Activated CD4-positive, alpha-beta T cell treated with anti-CD3 and anti-CD28 coated beads for 4 hours (primary cell): ENCODE measurements at places on chromosomes 7 and 10.

DNA sequence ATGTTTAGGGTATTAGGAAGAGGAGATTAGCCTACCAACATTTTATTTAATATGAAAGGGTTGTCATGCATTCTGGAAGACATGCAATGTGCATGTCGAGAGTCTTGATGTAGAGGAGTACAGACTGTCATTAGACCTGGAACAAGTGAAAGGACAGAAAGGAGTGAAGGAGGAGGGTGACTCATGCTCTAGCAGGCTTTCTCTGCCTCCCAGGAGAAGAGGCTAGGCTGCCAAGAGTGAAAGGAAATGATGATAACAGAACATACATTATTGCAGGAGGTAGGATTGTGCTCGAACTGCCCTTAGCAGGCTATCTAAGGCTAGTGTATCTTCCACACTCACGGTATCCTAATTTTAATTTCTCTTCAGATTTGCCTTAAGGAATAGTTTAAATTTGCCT is 228.8 kb downstream of the EXOC4 start:
- no peak for DNase-seq

- no peak for DNase-seq
These were observed 12.0 kb downstream of the JAZF1 start for GRCh38 chr7:28168393-28169158.

DNA sequence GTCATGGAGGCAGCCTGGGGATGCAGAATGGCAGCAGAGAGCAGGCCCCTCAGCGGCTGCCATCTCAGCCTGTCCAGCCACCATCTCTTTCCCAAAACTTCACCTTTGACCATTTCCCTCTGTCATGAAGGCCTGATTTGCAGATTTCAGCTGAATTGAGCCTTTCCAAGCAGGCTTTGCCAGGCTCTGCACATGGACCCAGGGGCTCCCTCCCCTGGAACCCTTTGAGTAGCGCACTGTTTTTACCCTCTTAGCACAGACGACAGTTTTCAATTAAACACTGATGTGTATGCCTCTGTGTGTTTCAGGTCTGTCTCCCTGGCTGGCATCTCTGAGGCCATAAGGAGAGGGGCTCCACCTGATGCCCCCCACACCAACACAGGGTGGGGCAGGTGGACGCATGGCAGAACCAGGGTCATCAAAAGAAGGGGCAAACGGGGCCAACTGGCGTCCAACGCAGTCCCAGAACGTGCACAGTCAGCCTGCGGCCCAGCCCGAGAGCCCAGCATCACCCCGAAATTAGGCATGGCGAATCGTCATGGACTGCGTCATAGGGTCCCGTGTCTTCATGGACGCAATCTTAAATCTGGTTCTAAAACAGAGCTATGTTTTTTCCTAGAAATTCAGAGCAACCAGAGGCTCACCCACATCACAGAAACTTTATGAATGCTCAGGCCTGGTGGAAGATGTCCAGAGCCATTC is 185.0 kb upstream of the TCERG1L start:
- no peak for DNase-seq

- no peak for DNase-seq
These were observed 80.4 kb downstream of the ADK start for GRCh38 chr10:74231375-74231774.

DNA sequence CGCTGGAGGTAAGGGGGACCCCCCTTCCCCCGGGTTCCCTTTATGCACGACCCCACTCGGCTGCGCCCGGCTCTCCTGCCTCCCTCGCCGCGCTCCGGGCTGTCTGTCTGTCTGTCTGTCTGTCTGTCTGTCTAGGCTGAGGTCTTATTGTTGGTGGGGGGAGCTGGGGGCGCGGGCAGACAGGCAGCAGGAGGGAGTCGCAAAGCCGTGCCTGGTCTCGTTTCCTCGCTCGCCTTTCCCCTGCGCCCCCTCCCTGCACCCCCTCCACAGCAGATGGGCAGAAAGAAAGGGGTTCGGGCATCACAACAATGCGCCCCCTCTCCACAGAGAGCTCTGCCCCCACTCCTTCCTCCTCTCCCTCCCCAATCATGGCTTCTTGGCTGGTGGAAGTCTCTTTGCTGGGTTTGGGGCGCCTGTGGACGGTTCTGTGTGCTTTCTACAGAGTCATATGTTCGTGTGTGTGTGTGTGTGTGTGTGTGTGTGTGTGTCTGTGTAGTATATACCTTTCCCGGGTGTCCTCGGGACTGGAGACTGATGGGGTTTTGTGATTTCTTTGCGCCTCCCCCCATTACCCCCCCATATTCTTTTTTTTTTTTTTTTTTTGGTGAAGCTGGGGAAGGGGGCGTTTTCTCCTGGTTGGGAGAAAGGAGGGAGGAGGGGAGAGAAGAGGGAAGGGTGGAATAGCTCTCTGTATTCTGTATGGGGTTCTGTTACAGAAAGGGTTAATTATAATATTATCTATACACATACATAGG is 1.9 kb downstream of the AUTS2 start:
- no peak for DNase-seq

DNA sequence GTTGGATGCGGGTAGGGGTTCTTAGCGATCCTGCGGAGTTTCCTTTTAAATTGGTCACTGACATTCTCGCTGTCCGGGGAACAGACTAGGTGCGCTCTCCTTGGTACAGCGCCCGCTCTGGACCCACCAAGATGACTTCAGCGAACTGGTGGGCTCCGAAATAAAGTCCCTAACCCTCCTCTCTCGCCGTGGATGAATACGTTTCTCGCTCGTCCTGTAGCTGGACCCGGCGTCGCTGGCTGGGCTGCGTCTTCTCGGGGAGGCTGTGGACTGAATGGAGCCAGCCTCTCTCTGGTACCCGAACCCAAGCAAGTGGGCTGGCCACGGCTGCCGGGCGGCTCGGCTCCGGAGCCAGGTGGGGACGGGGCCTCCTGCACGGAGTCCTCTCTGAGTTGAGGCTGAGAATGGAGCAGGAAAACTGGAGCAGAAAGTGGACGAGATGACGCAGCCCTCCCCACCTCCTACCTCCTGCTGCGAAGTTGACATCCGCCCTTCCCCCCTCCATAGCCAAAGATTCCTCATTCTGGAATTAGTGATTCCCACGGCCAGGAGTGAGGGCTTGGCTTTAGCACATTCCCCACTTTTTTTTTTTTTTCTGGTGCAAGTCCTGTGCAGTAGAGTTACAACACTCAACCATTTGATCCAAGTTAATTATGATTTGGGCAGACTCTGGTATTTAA is 1.5 kb downstream of the UNC5B start:
- no peak for DNase-seq

DNA sequence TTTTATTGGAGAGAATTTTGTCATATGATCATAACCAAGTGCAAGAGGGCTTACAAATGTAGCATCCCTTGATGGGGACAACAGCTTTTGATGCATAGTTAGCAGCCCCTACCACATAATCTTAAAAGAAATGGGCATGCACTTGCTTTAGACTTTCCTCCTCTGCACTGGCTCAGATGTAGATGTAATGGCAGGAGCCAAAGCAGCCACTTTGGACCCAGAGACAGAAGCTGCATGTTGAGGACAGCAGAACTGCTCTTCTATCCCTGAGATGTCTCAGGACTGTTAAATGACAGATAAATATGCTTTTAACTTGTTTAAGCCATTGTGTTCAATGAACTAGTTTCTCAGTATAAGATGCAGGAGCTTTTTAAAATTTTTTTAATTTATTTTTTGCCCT is 450.7 kb downstream of the TYW1 start:
- DNase-seq, result no peak
